ENCODE measurements at places on chromosomes 1 and 21.

GRCh38 chr1:187987236-187987776 is 1158.6 kb downstream of the PLA2G4A start:
- no peak for DNase-seq

GRCh38 chr1:238141353-238141752 is 250.6 kb upstream of the ZP4 start:
- DNase-seq: no peak

DNA sequence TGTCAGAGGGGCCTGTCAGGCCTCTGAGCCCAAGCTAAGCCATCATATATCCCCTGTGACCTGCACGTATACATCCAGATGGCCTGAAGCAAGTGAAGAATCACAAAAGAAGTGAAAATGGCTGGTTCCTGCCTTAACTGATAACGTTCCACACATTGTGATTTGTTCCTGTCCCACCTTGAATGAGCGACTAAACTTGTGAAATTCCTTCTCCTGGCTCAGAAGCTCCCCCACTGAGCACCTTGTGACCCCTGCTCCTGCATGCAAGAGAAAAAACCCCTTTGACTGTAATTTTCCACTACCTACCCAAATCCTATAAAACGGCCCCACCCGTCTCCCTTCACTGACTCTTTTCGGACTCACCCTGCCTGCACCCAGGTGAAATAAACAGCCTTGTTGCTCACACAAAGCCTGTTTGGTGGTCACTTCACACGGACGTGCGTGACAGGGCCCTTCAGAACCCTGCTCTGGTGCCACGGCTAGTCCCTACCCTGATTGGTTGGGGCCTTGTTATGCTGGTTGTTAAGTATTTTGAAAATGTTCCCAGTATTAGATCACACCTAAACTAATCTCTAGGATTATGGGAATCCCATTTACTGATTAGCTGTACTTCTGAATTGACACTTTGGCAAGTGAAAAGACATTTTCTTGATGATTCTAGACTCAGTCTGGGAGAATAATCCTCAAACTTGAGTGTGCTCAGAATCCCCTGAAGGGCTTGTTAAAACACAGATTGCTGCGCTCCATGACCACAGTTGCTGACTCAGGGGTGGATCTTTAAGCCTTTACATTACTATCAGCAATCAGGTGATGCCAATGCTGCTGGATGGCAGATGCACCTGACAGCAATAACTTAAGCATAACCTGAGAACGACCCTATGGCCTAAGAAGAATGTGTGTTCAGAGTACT is 28.8 kb upstream of the SPATA6 start:
- no peak for DNase-seq

- DNase-seq: no peak
These were observed 17.2 kb downstream of the ADAR start for GRCh38 chr1:154590756-154591155.

DNA sequence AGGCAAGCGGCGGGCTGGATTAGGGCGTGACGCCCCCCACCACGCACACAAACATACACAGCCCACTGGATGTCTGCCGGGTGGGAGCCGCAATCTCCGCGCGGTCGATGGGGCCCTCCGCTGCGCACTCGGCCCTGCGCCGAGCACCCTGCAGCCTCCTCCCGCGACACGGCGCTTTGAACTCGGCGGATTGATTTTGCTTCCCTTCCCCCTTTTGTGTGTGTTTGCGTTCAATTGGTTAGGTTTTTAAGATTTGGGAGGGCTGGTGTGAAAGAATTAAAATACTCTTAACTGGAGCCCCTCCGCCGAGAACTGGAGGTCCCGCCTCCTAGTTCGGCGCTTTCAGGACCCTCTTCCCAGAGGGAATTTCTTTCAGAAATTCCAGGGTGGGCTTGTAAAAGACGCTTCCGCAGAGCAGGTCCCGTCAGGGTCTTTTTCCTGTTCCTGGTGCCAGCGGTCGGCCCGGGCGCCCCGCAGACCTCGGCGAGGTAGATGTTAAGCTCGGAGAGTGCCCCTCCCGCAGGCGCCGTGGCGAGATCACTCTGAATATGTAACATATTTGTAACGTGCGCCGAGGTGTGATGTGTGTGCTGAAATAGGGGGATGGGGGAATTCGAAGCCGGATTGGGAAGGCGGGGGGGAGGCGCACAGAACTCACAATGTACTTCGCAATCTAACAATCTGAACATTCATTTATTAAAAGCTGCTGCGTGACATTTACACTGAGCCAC is 8.0 kb upstream of the BARHL2 start:
- DNase-seq: no peak

DNA sequence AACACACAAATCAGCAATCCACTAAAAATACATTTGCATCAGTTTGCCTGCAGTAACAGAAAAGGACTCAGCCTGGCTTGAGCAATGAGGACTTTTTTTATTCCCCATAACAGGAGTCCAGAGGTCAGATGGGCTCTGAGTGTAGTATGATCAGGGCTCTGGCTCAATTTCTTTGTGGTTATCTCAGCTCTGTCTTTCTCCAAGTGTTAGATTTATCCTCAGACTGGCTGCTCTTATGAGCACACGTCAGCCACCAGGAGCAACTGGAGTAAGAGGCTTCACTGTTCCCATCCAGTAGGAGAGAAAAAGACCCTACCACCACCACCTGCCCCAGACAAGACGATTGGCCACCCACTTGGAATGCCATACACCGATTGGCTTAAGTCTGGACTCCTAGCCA is 36.2 kb upstream of the KLHDC7A start:
- DNase-seq: no peak
